ENCODE measurements at places on chromosomes 1 and 21. TPM values are rescaled to one million over a fixed set of nuclear protein-coding genes. Genes with fewer than 3 reads are reported as not detected.

DNA sequence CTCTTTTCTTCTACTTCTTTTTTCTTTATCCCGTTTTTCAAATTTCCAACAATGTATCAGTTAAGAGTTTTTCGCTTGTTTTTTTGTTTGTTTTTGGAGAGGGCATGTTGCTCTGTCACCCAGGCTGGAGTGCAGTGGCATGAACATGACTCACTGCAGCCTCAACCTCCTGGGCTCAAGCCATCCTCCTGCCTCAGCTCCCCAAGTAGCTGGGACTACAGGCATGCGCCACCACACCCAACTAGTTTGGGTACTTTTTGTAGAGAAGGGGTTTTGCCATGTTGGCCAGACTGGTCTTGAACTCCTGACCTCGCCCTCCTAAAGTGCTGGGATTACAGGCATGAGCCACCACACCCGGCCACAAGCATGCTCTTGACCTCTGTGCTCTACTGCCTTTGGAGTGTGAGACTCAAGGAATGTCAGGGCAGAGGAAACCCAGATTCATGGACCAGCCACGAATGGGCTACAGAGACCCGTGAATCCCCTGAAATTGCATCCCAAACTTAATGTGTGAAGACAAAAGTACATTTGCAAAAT, 65.1 kb upstream of the HSD17B7 start:
- no peak overlapping the region for H3K4me3 ChIP-seq
- no peak for DNase-seq
- H3K36me3 ChIP-seq: no peaks in the 10 kb centered on the region
- no peak overlapping the region for H3K27ac ChIP-seq
- no peaks in the 10 kb centered on the region for H3K4me1 ChIP-seq

DNA sequence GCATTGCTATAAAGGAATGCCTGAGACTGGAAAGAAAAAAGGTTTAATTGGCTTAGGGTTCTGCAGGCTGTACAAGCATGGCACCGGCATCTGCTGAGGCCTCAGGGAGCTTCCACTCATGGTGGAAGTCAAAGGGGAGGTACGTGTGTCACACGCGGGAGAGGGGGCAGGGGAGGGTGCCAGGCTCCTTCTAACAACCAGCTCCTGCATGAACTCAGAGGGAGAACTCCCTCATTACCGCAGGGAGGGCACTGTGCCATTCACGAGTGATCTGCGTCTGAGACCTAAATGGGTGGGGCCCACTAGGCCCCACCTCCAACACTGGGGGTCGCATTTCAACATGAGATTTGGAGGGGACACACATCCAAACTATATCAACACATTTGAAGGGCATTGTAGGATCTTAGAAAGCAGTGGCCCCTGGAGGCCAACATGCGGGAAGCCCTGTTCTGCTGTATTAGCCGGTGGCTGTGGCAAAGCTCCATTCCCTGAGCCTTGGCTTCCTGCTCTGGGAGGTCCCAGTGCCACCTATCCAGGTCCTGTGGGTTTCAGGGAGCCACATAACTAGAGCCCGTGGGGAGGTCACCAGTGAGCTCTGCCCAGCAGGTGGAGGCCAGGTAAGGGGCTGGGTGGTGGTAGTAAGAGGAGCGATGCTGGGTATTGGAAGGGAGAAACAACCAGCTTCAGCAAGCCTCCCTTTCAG, 10.0 kb downstream of the WNT3A start:
- no peak overlapping the region for H3K4me3 ChIP-seq
- no peaks in the 10 kb centered on the region for H3K27me3 ChIP-seq
- DNase-seq: no peak
- no peaks in the 10 kb centered on the region for H3K4me1 ChIP-seq

- H3K27ac ChIP-seq: no peak overlapping the region
- no peaks in the 10 kb centered on the region for H3K36me3 ChIP-seq
- peaks cover 11% of the 10 kb centered on the region for H3K4me1 ChIP-seq
Observed at GRCh38 chr21:42373196-42373907, 7.0 kb upstream of the TFF1 start.

DYNLT4 gene
- total RNA-seq: 3.6 TPM

OR14A16 gene
- total RNA-seq: not detected

IGSF5 gene
- not detected for total RNA-seq

All from CD4-positive, CD25-positive, alpha-beta regulatory T cell (primary cell).